ENCODE measurements at places on chromosomes 5 and 9.

GRCh38 chr9:69871118-69871834 is 50.7 kb downstream of the CFAP95 start:
- DNase-seq, result no peak

DNA sequence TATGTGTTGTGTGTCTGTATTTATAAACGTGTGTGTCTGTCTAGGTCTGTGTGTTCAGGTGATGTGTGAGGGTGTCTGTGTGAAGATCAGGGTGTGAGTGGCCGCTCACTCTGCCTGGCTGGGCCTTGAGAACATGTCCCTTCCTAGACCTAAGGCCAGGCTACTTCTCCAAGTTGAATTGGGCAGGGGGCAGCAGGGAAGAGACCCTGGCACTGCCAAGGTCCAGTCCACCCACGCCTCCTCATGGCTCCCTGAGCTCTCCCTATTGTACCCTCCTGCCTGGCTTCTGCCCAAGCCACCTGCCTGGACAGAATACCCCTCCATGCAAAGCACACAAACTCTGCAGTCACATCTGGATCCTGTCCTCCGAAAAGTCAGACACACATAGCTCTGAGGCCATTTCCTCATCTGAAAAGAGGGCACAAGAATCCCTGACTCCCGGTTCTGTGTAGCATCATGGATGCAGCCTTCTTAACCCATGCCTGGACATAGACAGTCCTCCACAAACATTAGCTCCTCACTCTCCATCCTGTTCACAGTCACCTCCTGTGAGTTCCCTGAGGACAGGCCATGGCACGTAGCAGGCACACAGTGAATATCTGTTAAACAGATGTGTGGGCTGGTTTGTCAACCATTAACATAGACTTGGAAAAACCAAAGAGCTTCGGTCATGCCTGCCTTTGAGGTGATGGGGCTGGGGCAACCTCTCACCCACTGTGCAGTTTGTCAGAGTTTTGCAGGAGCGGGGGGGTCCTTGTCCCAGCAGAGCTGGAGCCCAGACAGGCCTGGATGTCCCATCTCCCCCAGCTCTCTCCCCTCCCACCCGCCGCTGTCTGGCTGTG is 167.8 kb upstream of the MVB12B start:
- DNase-seq, result no peak

GRCh38 chr5:1050423-1051365 is 42.1 kb downstream of the NKD2 start:
- DNase-seq, result no peak

- DNase-seq, result peak; percentile 65
These were observed 136.1 kb upstream of the RAPGEF1 start for GRCh38 chr9:131875828-131876485.

GRCh38 chr5:173671121-173671949 is 54.9 kb upstream of the BOD1 start:
- DNase-seq, result no peak

DNA sequence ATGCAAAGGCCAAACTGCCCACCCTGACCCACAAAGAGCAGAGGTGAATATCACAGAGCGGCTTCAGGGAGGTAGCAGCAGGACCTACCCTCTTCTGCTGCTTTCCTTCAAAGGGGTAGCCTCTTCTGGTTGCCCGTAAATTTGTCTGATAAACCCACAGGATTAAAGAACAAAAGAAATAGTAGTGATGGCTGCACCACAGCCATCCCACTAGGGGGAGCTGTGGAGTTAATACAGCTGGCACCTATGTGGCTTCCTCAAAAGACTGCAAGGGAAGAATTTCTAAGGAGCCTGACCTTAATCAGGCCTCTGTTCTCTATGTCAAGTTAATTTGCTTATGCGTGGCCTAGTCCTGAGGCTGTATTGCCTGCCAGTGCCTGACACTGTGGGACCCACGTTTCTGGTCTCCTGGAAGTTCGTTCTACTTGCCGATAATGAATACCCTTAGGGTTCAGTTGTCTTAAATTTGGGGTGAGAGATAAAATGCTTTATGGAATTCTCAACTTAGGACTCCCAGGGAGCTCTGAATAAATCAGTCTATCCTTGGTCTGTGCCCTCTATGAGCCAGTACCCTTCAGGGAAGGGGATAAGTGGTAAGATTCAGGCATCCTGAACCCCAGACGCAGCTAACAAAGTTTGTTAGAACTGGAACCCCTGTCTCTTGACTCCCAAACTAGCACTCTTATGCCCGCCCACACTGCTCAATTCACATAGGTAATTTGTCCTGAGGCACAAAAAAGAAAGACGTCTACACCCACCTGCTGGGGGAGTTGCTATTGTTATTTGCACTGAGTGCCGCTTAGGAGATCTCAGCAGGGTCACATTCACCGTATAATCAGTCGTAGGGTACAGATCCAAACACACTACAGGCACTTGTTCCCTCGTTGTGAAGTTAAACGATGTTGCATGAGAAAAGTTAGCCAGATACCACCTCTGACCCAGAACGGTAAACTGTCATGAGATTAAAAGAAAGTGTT is 77.1 kb downstream of the SUSD1 start:
- peak; percentile 50 for DNase-seq

GRCh38 chr9:127767410-127767809 is 11.1 kb downstream of the SH2D3C start:
- DNase-seq, result no peak

DNA sequence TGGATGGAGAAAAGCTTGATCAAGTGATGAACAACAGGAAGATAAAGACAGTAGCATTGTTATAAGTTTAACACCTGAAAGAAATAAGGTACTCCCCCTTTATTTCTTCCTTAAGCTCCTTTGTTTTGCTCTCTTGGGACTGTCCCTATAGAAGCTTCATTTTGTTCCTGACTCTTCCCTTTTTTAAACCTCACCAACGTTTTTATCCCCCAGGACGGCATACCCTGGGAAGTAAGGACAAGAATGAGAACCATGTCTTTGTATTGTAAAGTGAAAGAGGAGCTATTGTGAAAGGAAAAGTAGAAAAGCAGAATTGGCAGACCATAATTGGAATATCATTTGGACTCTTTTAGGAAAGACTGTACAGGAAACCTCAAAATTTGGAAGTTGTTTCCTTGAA is 1368.6 kb upstream of the C9orf72 start:
- DNase-seq, result no peak

- no peak for DNase-seq
These were observed 72.8 kb downstream of the APBA1 start for GRCh38 chr9:69599232-69599971.

- DNase-seq, result no peak
These were observed 2.6 kb upstream of the CCNI2 start for GRCh38 chr5:132744659-132745058.

GRCh38 chr9:14428781-14429230 is 114.9 kb upstream of the NFIB start:
- DNase-seq, result peak; percentile 30

- DNase-seq, result no peak
These were observed 2.3 kb downstream of the POMT1 start for GRCh38 chr9:131505012-131505411.

DNA sequence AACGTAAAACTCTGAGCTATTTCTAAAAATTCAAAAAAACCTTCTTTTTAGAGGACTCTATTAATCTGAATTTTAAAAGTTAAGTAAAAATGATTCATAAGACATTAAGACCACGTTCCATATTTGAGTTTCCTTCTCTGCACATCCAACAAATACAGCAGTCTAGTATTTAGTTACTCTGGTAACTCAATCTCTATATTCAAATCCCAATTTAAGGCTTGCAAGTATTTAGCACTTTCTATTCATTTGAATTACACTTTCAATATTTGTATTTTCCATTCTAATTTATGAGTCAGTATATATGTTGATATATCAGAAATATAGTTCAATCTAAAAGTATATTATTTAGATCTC is 17.7 kb downstream of the RFX3 start:
- no peak for DNase-seq

DNA sequence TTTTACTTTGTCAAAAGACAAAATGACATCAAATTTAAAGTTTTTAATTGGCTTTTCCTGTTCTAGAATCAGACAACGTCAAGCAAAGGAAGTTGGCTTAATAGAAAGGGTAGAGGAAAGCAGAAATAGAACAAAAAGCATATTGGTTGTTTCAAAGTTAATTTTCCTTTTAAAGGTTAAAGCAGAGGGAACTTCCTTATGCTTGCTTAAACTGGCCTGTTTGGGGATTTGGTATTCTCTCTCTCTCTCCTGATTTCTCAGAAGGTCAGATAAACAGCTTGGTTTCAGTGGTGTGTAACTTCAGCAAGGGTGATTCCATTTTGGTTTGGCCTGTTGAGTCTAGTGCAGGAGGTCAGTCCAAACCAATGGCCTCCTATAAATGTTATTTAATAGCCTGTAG is 127.1 kb downstream of the SMARCA2 start:
- DNase-seq, result no peak

DNA sequence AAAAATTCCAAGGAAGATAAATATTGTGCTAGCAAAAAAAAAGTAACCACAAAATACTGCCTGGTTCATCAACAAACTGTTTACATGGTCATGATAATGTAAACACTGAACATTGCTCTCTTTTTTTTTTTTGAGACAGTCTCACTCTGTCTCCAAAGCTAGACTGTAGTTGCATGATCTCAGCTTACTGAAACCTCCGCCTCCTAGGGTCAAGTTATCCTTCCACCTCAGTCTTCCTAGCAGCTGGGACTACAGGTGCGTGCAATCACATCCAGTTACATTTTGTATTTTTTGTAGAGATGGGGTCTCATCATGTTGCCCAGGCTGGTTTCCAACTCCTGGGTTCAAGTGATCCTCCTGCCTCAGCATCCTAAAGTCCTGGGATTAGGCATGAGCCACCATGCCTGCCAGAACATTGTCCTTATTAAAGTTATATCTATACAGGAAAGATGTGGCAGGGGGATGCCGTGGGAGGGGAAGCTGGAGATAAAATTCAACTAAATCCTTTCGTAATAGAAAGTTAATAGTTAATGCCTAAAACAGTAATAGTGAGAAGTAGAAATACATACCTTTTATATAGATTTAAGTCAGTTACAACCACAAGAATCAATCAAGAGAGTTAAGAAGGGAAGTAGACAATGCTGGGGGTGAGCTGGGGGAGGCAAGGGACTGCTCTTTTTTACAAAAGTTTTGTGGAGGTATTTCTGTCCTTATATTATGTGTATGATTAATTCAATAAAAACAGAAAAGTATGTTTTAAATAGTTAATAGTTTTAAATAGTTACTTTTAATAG is 52.3 kb downstream of the RGMB start:
- no peak for DNase-seq

DNA sequence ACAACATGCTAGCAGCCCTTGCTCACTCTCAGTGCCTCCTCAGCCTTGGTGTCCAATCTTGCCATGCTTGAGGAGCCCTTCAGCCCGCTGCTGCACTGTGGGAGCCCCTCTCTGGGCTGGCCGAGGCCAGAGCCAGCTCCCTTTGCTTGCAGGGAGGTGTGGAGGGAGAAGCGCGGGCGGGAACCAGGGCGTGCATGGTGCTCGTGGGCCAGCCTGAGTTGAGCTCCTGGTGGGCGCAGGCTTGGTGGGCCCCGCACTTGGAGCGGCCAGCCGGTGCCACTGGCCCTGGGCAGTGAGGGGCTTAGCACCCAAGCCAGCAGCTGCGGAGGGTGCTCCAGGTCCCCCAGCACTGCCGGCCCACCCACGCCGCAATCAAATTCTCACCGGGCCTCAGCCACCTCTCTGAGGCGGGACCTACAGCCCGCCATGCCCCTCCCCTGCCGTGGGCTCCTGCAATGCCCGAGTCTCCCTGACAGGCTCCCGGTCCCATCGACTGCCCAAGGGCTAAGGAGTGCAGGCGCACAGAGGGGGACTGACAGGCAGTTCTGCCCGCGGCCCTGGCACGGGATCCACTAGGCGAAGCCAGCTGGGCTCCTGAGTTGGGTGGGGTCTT is 333.5 kb downstream of the KCNN2 start:
- no peak for DNase-seq

GRCh38 chr5:114255260-114255659 is 106.6 kb upstream of the KCNN2 start:
- DNase-seq, result no peak

DNA sequence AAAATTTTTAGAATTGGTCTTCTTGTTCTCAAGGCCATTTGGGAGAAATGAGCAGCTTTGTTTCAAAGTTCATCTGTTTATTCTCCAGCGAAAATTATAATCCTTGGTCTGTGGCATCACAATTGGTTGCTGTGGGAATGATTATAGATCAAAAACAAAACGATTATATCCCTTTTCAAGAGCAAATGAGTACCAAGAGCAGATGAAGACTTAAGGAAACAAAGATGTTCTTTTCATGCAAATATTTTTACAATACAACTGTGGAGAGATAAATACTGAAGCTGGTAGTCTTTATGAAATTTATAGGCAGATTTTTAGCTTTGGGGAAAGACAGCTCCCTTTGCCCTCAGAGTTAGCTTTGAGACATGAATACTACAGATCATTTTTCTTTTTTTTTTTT is 620.8 kb upstream of the DMAC1 start:
- DNase-seq, result no peak

GRCh38 chr5:138654281-138654867 is 79.2 kb upstream of the HSPA9 start:
- peak; percentile 44 for DNase-seq

- DNase-seq, result no peak
These were observed 121.8 kb downstream of the C5orf15 start for GRCh38 chr5:133846478-133847226.

- DNase-seq, result no peak
These were observed 189.5 kb downstream of the SEMA5A start for GRCh38 chr5:9356351-9356825.

- DNase-seq, result no peak
These were observed 40.2 kb downstream of the SH3RF2 start for GRCh38 chr5:145976431-145977155.

- DNase-seq, result peak; percentile 57
These were observed 47.9 kb upstream of the FKTN start for GRCh38 chr9:105510024-105510423.

GRCh38 chr5:6822556-6823343 is 109.5 kb downstream of the TENT4A start:
- DNase-seq, result no peak

GRCh38 chr5:103264508-103264907 is 5.9 kb downstream of the MACIR start:
- DNase-seq, result no peak

- DNase-seq, result no peak
These were observed 42.1 kb downstream of the SEC61B start for GRCh38 chr9:99264070-99264680.

- DNase-seq, result no peak
These were observed 23.1 kb downstream of the VCAN start for GRCh38 chr5:83494666-83495065.

DNA sequence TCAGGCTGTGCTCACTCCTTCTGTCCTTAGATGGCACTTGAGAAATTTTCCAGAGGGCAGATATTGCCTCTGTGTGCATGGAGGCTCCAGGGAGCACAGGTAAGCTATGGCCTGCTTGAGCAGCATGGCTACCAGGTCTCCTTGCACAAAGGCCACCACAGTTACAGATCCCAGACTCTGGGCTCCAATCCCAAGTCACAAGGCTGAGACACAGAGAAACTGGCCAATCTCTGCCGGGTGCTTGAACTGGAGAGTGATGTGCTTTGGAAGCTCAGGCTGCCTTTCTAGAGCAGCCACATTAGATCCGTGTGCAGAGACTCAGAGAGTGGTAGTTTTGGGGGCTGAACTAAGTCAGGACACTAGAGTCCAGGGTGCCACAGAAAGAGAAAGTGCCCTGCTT is 145.7 kb downstream of the SEMA6A start:
- no peak for DNase-seq
